B cell (primary cell): ENCODE measurements at places on chromosomes 3 and 15. TPM values are rescaled to one million over a fixed set of nuclear protein-coding genes. Genes with fewer than 3 reads are reported as not detected.

DNA sequence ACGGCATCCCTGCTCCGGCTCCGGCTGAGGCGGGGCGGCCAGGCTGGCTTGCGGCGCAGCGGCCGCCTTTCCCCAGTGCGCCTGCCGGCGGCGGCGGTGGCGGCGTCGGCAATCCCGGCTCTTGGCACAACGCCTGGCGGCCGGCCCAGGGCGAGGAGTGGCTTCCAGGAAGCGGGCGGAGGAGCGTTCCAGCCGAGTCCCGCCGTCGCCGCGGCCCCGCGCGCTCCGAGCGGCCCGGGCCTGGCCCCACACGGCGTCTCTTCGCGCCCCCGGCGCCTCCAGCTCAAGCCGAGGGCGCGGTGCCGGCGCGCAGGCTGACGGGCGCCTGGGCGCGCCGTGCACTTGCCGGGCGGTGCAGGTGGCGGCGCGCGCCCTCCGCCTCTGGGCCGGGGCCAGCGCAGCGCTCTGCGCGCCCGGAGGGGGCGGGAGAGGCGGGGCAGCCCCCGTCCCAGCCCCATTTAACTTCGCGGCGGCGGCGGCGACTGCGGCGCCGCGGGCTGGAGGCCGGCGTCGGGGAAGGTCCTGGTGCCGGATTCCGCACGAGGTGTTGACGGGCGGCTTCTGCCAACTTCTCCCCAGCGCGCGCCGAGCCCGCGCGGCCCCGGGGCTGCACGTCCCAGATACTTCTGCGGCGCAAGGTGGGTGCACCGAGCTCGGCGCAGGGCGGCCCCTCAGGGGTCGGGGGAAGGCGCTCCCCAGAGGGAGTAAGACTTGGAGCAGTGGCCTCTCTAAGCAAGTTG lies at the start of gene ADAMTSL3:
Gene ADAMTSL3, plus strand, starts transcription at position 485 of the 740 bp plus-strand sequence. CDS start 1,639 bp downstream, outside the sequence.
- peaks cover 3% of the 10 kb centered on the region for H3K27me3 ChIP-seq
- no peak within 1 kb of the TSS for H3K27ac ChIP-seq
- H3K4me1 ChIP-seq, result no peaks in the 10 kb centered on the region
- DNase-seq, result no peak
- no peak within 1 kb of the TSS for H3K4me3 ChIP-seq

- DNase-seq, result no peak
- no peak overlapping the region for H3K4me3 ChIP-seq
- no peak overlapping the region for H3K27ac ChIP-seq
- no peaks in the 10 kb centered on the region for H3K4me1 ChIP-seq
Measured at GRCh38 chr3:85726241-85726640, 767.5 kb downstream of the CADM2 start.

Gene GP9
- not detected in 2 replicates for total RNA-seq

GRCh38 chr15:32668942-32669341 lies 27.4 kb downstream of the SCG5 start:
- H3K27ac ChIP-seq, result no peak overlapping the region
- H3K4me3 ChIP-seq, result no peak overlapping the region
- H3K4me1 ChIP-seq, result no peaks in the 10 kb centered on the region
- no peaks in the 10 kb centered on the region for H3K36me3 ChIP-seq
- DNase-seq, result no peak
- no peaks in the 10 kb centered on the region for H3K27me3 ChIP-seq

Gene ADAMTS17
- total RNA-seq, result 0.10 and 0.51 TPM in 2 replicates

DNA sequence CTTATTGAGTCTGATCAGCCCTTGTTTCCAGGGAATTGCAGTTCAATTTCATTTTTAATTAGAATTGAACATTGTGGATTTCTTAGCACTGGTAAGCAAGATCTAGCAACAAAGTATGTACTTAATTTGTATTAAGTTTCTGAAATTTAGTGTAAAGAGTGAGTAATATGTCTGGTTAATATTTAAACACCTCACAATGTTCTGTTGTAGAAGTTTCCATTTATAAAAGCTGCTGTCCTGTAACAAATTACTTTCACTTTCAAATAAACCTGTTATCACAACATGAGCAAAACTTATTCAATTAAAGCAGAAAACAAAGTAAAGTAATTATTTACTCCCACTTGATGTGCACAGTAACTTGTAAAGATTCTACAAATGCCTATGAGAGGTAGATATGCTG lies 448.5 kb downstream of the NAALADL2 start:
- no peak overlapping the region for H3K4me3 ChIP-seq
- H3K4me1 ChIP-seq, result no peaks in the 10 kb centered on the region
- H3K36me3 ChIP-seq, result no peaks in the 10 kb centered on the region
- DNase-seq, result no peak
- no peak overlapping the region for H3K27ac ChIP-seq

Gene GCSAM
- total RNA-seq, result 12.6 and 14.9 TPM in 2 replicates

DNA sequence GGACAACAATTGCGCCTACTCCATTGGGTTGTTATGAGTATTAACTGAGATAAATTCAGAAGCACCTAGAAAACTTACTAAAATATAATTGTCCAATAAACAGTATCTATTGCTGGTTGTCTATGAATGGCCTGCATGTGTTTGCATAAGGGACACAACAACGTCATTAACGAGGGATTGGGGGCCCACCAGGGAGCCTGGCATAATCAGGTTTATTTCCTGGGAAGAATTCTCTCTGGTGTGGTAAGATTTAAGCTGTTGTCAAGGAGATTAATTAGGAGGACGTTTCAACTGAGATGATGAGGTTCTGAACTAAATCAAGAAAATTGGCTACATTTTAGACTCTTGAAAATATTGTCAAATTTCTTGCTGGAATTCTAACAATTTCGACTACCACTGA lies 176.1 kb upstream of the CDIN1 start:
- no peaks in the 10 kb centered on the region for H3K36me3 ChIP-seq
- H3K27ac ChIP-seq, result no peak overlapping the region
- no peak for DNase-seq
- no peak overlapping the region for H3K4me3 ChIP-seq
- no peaks in the 10 kb centered on the region for H3K27me3 ChIP-seq

DNA sequence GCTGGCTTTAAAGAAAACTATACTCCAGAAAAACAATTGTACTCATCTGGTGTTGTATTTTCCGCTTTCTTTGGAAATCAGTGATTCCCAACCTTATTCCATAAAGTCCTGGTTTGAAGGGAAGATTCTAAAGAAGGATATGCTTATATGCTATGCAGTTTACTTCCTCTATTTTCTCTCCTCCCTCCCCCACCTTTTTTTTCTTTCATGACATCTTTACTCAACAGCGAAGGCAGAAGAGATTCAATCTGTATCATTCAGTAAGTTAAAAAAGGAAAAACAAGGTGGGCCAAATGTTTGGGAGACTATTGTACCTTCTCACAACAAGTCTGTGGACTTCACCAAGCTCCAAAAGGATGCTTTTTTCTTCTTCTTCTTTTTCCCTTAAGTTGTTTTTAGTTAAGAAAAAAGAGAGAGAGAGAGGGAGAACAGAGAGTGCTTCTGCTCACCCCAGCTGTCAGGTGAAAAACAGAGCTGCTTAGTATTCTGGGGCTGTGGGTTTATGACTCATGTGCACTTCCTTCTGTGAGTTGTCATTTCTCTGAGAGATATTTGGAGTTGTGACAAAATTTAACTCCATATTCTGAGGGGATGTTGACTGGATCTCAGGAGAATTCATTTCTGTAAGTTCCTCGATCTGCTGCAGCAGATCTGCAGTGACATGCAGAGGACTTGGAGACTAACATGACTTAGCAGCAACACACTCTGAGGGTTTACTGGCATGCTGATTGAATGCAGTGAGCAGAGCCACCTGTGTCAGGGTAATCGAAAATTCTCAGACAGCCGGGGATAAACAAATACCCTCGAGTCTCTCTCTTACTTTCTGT lies 70.7 kb downstream of the SSR3 start:
- no peaks in the 10 kb centered on the region for H3K36me3 ChIP-seq
- no peaks in the 10 kb centered on the region for H3K27me3 ChIP-seq
- H3K4me1 ChIP-seq, result peaks cover 25% of the 10 kb centered on the region
- DNase-seq, result peak; percentile 62
- H3K4me3 ChIP-seq, result peak overlapping the region; percentile 59

Gene VEPH1
- total RNA-seq, result not detected in 2 replicates

Gene GADL1
- total RNA-seq, result not detected in 2 replicates

Gene CD200R1
- total RNA-seq, result 3.6 and 4.4 TPM in 2 replicates

GRCh38 chr15:94441760-94442159 lies 210.4 kb downstream of the MCTP2 start:
- no peak for DNase-seq
- H3K36me3 ChIP-seq, result peaks cover 41% of the 10 kb centered on the region
- no peak overlapping the region for H3K27ac ChIP-seq
- no peak overlapping the region for H3K4me3 ChIP-seq
- H3K4me1 ChIP-seq, result no peaks in the 10 kb centered on the region
- no peaks in the 10 kb centered on the region for H3K27me3 ChIP-seq

Gene SLC35A5
- 32.1 and 34.9 TPM in 2 replicates for total RNA-seq

Gene CACNA1D
- total RNA-seq, result 0.07 TPM in 1 of 2 replicates, not detected in the other

GRCh38 chr3:13879946-13880810 lies at the start of gene WNT7A:
Gene WNT7A (minus strand): TSS chr3:13880071. CDS start chr3:13879816, 255 bp downstream.
- DNase-seq, result peak; percentile 41
- peaks cover 67% of the 10 kb centered on the region for H3K27me3 ChIP-seq
- no peaks in the 10 kb centered on the region for H3K36me3 ChIP-seq
- no peak within 1 kb of the TSS for H3K27ac ChIP-seq
- peak within 1 kb of the TSS; percentile 33 for H3K4me3 ChIP-seq
- peaks cover 27% of the 10 kb centered on the region for H3K4me1 ChIP-seq

Gene HRG
- total RNA-seq, result not detected in 2 replicates

DNA sequence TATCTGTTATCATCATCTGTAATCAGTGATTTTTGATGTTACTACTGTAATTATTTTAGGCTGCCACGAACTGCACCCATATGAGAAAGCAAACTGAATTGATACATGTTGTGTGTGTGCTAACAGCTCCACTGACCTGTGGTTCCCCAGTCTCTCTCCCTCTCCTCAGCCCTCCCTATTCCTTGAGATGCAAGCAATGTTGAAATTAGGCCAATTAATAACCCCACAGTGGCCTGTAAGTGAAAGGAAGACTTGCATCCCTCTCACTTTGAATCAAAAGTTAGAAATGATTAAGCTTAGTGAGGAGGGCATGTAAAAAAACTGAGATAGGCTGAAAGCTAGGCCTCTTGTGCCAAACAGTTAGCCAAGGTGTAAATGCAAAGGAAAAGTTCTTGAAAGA lies 218.6 kb upstream of the LRRFIP2 start:
- H3K36me3 ChIP-seq, result no peaks in the 10 kb centered on the region
- no peak for DNase-seq
- no peaks in the 10 kb centered on the region for H3K27me3 ChIP-seq
- no peak overlapping the region for H3K27ac ChIP-seq
- H3K4me1 ChIP-seq, result no peaks in the 10 kb centered on the region
- no peak overlapping the region for H3K4me3 ChIP-seq

DNA sequence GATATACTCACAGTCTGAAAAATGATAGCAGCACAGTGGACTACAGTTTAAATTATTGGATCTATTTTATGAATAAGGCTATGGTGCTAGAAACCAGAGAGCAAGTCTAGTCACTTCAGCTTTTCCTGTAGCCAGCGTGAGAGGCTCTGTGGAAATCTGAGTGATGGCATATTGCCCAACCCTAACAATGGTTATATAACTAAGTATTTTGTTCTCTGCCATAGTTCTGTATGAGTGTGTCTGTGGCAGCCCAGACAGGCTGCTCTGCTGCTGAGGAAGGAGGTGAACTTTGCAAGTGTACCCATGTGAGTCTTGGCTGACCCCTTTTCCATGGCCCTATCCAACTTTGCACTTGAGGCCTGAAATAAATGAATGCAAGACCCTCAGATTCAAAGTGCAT lies 105.7 kb downstream of the LRTM1 start:
- H3K4me3 ChIP-seq, result no peak overlapping the region
- H3K4me1 ChIP-seq, result no peaks in the 10 kb centered on the region
- no peaks in the 10 kb centered on the region for H3K27me3 ChIP-seq
- H3K36me3 ChIP-seq, result no peaks in the 10 kb centered on the region
- H3K27ac ChIP-seq, result no peak overlapping the region

Gene C15orf61
- total RNA-seq, result 5.2 and 6.1 TPM in 2 replicates

Gene TGM5
- 0.42 TPM in 1 of 2 replicates, not detected in the other for total RNA-seq
